Breast epithelium (tissue), 4 donors: ENCODE measurements at places on chromosomes 2 and 18. TPM values are rescaled to one million over a fixed set of nuclear protein-coding genes. Genes with fewer than 3 reads are reported as not detected.

DNA sequence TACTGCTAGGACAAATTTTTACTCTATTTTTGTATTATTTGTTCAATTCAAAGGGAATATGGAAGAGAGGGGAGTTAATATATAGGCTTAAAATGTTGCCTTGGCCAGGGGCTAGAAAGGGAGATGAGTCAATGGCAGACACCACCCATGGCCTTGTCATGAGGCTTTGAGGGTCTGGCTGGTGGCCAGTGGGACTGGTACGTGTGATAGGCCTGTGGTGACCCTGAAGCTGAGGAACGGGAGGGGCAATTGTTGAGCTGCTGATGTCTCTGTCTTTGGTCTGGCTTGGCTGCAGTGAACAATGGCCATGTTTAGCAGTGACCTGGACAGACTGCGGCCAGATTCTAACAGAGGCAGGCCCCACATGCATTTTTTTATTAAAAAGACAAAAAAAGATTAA lies 18.5 kb downstream of the GKN1 start:
- no peak overlapping the region for H3K4me3 ChIP-seq
- no peak for DNase-seq
- H3K4me1 ChIP-seq, result no peaks in the 10 kb centered on the region
- H3K27ac ChIP-seq, result no peak overlapping the region
- no peaks in the 10 kb centered on the region for H3K27me3 ChIP-seq

DNA sequence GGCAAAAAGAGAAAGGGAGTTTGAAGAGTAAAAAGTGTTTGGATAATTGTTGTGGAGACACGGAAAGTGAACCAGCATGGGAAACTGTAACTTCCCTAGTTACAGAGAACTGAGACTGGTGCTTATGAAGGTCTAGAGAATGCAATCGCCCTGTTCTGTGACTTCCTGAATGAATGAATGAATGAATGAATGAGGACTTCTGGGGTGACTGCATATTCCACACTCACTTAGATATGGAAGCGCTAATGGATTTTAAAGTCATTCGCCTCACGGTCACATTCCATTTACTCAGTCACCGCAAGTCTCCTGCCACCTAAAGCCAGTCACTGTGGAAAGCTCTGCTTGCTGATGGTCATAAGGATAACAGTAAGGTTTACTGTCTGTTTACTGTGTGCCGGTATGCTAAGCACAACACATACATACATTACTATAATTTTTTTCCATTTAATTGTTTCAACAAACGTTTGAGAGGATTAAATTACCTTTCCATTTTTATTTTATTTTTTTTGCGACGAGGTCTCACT lies 138.2 kb downstream of the CABLES1 start:
- DNase-seq, result no peak
- no peaks in the 10 kb centered on the region for H3K27me3 ChIP-seq
- H3K36me3 ChIP-seq, result no peaks in the 10 kb centered on the region
- no peaks in the 10 kb centered on the region for H3K4me1 ChIP-seq
- no peak overlapping the region for H3K4me3 ChIP-seq
- no peak overlapping the region for H3K27ac ChIP-seq

DNA sequence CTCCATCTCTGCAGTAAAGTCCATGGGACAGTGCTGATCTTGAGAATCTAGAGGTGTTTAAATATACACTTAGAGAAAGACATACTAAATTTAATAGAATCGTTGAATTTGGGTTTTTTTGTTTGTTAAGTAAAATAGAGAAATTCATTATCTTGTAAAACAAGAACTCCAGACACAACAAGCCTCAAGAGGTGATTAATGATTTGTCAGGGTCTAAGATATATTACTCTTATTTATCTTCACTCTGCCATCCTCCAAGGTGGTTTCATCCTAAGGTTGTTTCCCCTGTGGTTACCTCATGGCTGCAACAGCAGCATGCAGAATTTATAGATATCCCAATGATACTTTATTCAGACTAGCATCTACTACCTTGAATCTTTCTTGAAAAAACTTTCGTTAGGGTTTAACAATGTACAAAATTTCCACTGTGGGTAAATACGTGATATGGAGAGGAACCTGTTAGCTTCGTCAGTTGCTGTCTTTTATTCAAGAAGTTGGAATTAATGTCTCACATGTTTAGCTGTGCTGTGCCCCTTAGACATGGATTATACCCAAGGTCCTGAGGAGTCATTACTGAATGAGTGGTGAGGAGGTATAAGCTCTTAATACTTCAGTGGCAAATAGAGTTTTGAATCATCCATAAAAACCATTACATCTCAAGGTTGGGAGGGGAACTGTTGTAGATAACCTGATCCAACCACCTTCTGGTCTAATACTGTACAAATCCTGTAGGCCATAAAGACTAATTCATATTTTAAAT lies 128.0 kb downstream of the GPD2 start:
- H3K4me3 ChIP-seq, result no peak overlapping the region
- no peak overlapping the region for H3K27ac ChIP-seq
- no peaks in the 10 kb centered on the region for H3K4me1 ChIP-seq
- DNase-seq, result no peak
- H3K36me3 ChIP-seq, result no peaks in the 10 kb centered on the region
- no peaks in the 10 kb centered on the region for H3K27me3 ChIP-seq

GRCh38 chr2:5937851-5938565 lies 245.8 kb downstream of the SOX11 start:
- H3K36me3 ChIP-seq, result no peaks in the 10 kb centered on the region
- H3K4me3 ChIP-seq, result no peak overlapping the region
- no peak overlapping the region for H3K27ac ChIP-seq
- no peak for DNase-seq
- H3K4me1 ChIP-seq, result no peaks in the 10 kb centered on the region

DNA sequence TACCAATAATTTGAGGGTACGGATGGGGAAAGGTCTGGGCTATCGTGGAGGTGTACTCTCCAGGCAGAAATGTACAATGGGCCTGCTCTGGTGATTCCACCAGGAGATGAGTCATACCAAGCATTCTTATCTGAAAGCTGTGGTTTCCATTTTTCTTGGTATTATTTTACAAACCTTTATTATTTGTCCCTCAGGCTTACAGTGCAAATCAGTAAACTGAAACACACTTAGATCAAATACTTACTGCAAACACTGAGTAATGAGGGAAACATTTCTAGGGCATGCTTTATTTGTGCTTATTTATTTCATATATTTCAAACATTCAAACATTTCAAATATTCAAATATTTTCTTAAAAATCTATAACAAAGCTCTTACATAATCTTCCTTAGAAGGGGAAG lies 319.8 kb downstream of the RND3 start:
- H3K4me1 ChIP-seq, result peaks cover 9% of the 10 kb centered on the region
- peak overlapping the region; percentile 13 for H3K27ac ChIP-seq
- DNase-seq, result no peak
- H3K4me3 ChIP-seq, result no peak overlapping the region
- no peaks in the 10 kb centered on the region for H3K27me3 ChIP-seq
- H3K36me3 ChIP-seq, result no peaks in the 10 kb centered on the region

- no peaks in the 10 kb centered on the region for H3K27me3 ChIP-seq
- no peaks in the 10 kb centered on the region for H3K36me3 ChIP-seq
- H3K4me1 ChIP-seq, result no peaks in the 10 kb centered on the region
- H3K4me3 ChIP-seq, result no peak overlapping the region
These were observed 42.8 kb upstream of the GALR1 start for GRCh38 chr18:77206676-77207374.

GRCh38 chr2:42931146-42931817 lies 138.9 kb upstream of the HAAO start:
- peaks cover 53% of the 10 kb centered on the region for H3K4me1 ChIP-seq
- peak overlapping the region; percentile 91 for H3K27ac ChIP-seq
- DNase-seq, result no peak
- no peaks in the 10 kb centered on the region for H3K27me3 ChIP-seq
- no peaks in the 10 kb centered on the region for H3K36me3 ChIP-seq

DNA sequence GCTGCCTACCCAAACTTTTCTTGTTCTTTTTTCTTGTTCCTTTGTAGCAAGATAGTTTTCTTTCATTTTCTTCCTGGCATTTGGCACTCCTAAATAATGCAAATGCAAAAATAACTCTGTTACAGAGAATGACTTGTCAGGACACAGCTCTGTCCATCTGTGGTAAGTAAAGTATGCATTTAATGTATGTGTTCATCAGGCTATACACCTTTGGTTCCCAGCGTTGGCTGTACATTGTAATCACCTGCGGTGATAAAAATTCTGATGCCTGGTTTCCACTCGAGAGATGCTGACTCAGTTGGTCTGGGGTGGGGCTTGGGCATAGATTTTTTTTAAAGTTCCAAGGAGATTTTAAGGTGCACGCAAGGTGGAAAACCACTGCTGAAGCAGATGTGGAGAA lies at the start of gene SERPINB13:
TSS of gene SERPINB13 (plus strand) at position 378 of the 400 bp plus-strand sequence. CDS start 1,325 bp downstream, outside the sequence.
- no peaks in the 10 kb centered on the region for H3K27me3 ChIP-seq
- H3K4me1 ChIP-seq, result no peaks in the 10 kb centered on the region
- no peaks in the 10 kb centered on the region for H3K36me3 ChIP-seq
- DNase-seq, result no peak
- no peak within 1 kb of the TSS for H3K4me3 ChIP-seq

GRCh38 chr18:79117788-79118187 lies 48.6 kb downstream of the ATP9B start:
- H3K36me3 ChIP-seq, result no peaks in the 10 kb centered on the region
- DNase-seq, result no peak
- no peaks in the 10 kb centered on the region for H3K27me3 ChIP-seq
- H3K27ac ChIP-seq, result no peak overlapping the region
- H3K4me1 ChIP-seq, result no peaks in the 10 kb centered on the region

- no peaks in the 10 kb centered on the region for H3K27me3 ChIP-seq
- no peak overlapping the region for H3K27ac ChIP-seq
- no peaks in the 10 kb centered on the region for H3K36me3 ChIP-seq
- H3K4me3 ChIP-seq, result no peak overlapping the region
- H3K4me1 ChIP-seq, result no peaks in the 10 kb centered on the region
These were observed 22.4 kb downstream of the TEX51 start for GRCh38 chr2:126921066-126921465.

Gene ADNP2
- 20.1 TPM for total RNA-seq

- no peaks in the 10 kb centered on the region for H3K36me3 ChIP-seq
- no peak overlapping the region for H3K4me3 ChIP-seq
- H3K4me1 ChIP-seq, result no peaks in the 10 kb centered on the region
- no peaks in the 10 kb centered on the region for H3K27me3 ChIP-seq
- H3K27ac ChIP-seq, result no peak overlapping the region
These were observed 22.5 kb downstream of the CYTIP start for GRCh38 chr2:157421331-157421944.

GRCh38 chr18:58338961-58339592 lies 289.8 kb downstream of the ALPK2 start:
- no peaks in the 10 kb centered on the region for H3K27me3 ChIP-seq
- no peak overlapping the region for H3K4me3 ChIP-seq
- H3K27ac ChIP-seq, result no peak overlapping the region
- DNase-seq, result no peak

Gene D2HGDH
- 16.3 TPM for total RNA-seq

Gene RIT2
- total RNA-seq, result not detected

- H3K36me3 ChIP-seq, result no peaks in the 10 kb centered on the region
- no peak overlapping the region for H3K4me3 ChIP-seq
- H3K27me3 ChIP-seq, result no peaks in the 10 kb centered on the region
- no peak overlapping the region for H3K27ac ChIP-seq
These were observed 462.6 kb downstream of the SLC4A3 start for GRCh38 chr2:220090050-220090449.

- DNase-seq, result no peak
- no peaks in the 10 kb centered on the region for H3K36me3 ChIP-seq
- no peaks in the 10 kb centered on the region for H3K27me3 ChIP-seq
- H3K27ac ChIP-seq, result no peak overlapping the region
These were observed 17.8 kb upstream of the KCNK3 start for GRCh38 chr2:26674771-26675170.

Gene ESPNL
- total RNA-seq, result 1.3 TPM

Gene SLC4A5
- total RNA-seq, result 9.2 TPM

Gene GAL3ST2
- total RNA-seq, result not detected

DNA sequence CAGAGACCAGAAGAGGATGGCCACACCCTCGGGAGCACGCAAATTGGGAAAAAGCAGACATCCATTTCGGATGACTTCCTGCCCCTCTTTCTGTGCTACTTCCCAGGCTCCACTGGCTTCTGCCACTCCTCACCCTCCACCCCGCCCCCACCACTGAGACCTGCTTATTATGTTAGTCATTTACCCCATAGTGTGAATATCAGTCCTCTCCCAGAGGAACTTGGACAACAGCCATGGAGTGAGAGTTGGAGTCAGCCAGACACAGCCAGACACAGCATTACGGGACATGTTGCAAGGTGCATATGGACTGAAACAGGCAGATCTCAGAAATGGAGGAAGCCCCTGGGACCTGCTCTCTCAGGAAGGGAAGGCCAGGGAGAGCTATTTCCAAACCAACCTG lies 51.8 kb downstream of the CTIF start:
- no peaks in the 10 kb centered on the region for H3K36me3 ChIP-seq
- no peak overlapping the region for H3K27ac ChIP-seq
- H3K4me3 ChIP-seq, result no peak overlapping the region
- H3K27me3 ChIP-seq, result no peaks in the 10 kb centered on the region
- peaks cover 3% of the 10 kb centered on the region for H3K4me1 ChIP-seq
- no peak for DNase-seq

- H3K4me1 ChIP-seq, result no peaks in the 10 kb centered on the region
- H3K36me3 ChIP-seq, result no peaks in the 10 kb centered on the region
- H3K4me3 ChIP-seq, result no peak overlapping the region
- no peaks in the 10 kb centered on the region for H3K27me3 ChIP-seq
- no peak for DNase-seq
These were observed 56.7 kb downstream of the LBH start for GRCh38 chr2:30287857-30288513.

Gene EFEMP1
- total RNA-seq, result 445 TPM

DNA sequence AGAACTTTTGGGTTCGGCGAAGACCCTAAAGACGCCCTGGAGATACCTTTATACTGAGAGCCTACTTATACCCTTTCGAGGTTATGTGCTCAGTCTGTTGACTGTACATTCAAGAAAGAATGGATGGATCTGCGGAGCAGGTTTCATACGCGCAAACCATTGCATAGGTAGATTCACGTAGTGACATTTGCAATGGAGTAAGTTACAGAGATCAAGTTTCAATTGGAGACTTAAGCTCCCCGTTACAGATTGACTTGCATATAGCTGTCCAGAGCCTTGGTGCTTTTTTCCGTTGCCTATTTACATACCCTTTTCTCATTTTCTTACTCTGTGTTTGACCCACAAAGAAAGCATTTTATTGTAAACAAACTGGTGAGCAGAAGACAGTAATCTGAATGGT lies 923 bp downstream of the PSMD1 start:
- H3K4me3 ChIP-seq, result peak overlapping the region; percentile 80
- H3K36me3 ChIP-seq, result no peaks in the 10 kb centered on the region
- H3K4me1 ChIP-seq, result peaks cover 15% of the 10 kb centered on the region
- no peaks in the 10 kb centered on the region for H3K27me3 ChIP-seq
- DNase-seq, result no peak
- H3K27ac ChIP-seq, result peak overlapping the region; percentile 91

DNA sequence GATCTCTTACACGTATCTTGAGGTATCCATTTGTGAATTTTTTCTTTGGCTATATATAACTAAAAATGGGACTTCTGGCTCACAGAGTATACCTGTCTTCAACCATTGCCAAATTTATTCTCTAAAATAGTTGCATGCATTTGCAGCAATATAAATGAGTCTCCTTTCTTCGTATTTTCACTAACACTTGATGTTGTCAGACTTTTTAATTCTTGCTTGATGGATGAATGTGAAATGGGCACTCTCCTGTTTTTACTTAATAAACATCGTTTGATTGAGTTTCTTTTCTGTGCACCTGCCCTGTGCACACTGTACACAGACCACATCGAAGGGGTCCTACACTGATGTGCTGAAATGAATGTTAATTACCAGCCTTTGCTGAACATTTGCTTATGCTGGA lies 121.8 kb downstream of the DDX1 start:
- no peaks in the 10 kb centered on the region for H3K36me3 ChIP-seq
- H3K4me3 ChIP-seq, result no peak overlapping the region
- DNase-seq, result no peak
- peaks cover 4% of the 10 kb centered on the region for H3K27me3 ChIP-seq

GRCh38 chr2:28583899-28584553 lies 88.2 kb downstream of the PLB1 start:
- H3K27ac ChIP-seq, result no peak overlapping the region
- H3K36me3 ChIP-seq, result no peaks in the 10 kb centered on the region
- H3K4me1 ChIP-seq, result no peaks in the 10 kb centered on the region
- H3K27me3 ChIP-seq, result no peaks in the 10 kb centered on the region
- no peak for DNase-seq
- no peak overlapping the region for H3K4me3 ChIP-seq

Gene POTEI
- total RNA-seq, result 1.2 TPM
